ENCODE measurements at places on chromosomes 4 and X.

- DNase-seq: no peak
Observed at GRCh38 chr4:15366721-15367120, 61.1 kb upstream of the C1QTNF7 start.

DNA sequence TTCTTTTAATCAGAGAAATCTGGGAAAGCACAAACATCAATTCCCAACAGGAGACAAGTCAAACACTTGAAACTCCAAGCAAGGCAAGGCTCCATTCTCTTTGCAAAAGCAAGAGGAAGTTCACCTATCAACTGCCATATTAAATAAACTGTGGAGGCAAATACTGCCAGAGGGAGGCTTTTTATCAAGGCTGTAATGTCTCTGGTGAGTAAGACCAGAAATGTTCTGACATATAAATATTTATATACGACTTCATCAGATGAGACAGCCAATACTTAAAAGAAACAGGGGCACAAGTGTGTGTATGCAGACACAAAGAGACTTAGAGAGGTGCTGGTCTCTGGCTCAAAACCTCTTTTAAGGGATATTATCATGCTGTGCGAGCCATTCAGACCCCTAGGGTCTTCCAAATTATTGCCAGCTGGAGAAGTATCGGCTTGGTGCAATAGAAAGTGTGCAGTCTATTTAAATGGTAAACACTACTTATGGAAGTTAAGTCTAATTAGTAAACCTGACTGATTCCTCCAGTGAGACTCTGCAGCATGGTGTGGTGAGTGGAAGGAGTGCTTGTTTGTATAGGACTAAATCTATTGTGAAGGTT lies 24.4 kb downstream of the DCX start:
- DNase-seq: no peak

GRCh38 chr4:152680988-152681603 lies 1.3 kb upstream of the TMEM154 start:
- DNase-seq: no peak

- no peak for DNase-seq
Observed at GRCh38 chrX:150768132-150768485, 74.9 kb downstream of the MTMR1 start.

- DNase-seq: no peak
Observed at GRCh38 chrX:74117962-74118902, 185.7 kb upstream of the ZCCHC13 start.

DNA sequence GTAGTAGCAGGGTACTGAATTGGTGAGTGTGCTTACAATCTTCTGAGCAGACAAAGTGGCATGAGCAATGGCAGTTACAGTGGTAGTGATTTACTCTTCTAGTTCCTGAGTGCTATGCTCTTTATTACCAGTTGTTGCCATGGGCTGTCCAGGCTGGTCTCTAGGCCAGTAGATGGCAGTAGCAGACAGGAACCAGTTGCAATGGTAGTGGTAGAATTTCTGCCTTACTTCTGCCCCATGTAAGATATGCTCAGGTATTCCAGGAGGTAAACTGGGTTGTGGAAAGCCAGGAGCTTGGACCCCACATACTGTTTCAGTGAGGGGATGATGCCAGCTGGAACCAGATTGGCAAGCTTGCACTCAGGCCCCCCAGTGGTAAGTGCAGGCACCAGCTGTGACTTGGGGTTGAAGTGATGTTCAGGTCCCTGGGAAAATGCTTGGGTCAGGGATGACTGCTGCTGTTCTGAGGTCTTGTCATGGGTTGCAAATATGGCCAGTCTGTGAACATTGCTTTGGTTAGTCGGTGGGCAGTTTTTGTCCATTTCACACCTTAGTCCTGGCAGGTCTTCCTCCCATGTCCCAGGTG lies 63.0 kb upstream of the ZXDB start:
- DNase-seq: no peak

GRCh38 chr4:142406917-142407501 lies 439.1 kb downstream of the INPP4B start:
- DNase-seq: no peak

Measured in GM12892 (cell line).